ENCODE measurements at places on chromosomes 13 and 19.

GRCh38 chr13:28316836-28317235, 178.1 kb downstream of the FLT1 start:
- no peak for DNase-seq

GRCh38 chr19:44809577-44810233, 802 bp downstream of the BCAM start:
- DNase-seq: no peak

- no peak for DNase-seq
Observed at GRCh38 chr13:97072297-97072696, 78.0 kb upstream of the OXGR1 start.

GRCh38 chr19:34128558-34129250, 43.6 kb upstream of the LSM14A start:
- DNase-seq: no peak

- DNase-seq: no peak
Observed at GRCh38 chr19:16025108-16026101, 50.9 kb upstream of the TPM4 start.

- no peak for DNase-seq
Observed at GRCh38 chr19:48190288-48190884, 19.9 kb downstream of the ZSWIM9 start.

DNA sequence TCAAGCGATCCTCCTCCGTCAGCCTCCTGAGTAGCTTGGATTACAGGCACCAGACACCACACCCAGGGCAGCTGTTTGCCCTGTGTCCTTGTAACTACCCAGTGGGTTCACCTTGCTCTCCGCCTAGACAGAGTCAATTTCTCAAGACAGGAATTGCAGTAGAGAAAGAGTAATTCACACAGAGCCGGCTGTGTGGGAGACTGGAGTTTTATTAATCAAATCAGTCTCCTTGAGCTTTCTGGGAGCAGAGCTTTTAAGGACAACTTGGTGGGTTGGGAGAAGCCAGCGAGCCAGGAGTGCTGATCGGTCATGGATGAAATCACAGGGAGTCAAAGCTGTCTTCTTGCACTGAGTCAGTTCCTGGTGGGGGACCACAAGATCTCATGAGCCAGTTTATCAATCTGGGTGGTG, 20.6 kb upstream of the ADGRE1 start:
- no peak for DNase-seq

DNA sequence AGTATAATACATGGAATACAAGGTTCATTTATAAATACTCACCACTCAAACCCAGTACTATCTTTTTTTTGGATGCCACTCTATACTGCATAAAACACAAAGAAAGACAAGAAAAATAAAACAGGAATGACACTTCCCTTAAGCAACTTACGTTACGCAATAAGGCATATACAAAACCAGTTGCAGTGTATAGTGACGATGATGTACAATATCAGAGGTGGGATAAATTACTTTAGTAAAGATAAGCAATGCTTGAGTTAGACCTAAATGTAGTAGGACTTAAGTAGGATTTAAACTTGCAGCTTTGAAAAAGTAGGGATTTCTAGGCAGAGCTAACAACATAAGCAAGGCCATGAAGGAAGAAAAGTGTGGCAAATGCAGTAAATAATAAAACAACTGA, 374.9 kb downstream of the SPRY2 start:
- DNase-seq: no peak

GRCh38 chr19:8965887-8966286, 44.3 kb downstream of the MUC16 start:
- DNase-seq: no peak

DNA sequence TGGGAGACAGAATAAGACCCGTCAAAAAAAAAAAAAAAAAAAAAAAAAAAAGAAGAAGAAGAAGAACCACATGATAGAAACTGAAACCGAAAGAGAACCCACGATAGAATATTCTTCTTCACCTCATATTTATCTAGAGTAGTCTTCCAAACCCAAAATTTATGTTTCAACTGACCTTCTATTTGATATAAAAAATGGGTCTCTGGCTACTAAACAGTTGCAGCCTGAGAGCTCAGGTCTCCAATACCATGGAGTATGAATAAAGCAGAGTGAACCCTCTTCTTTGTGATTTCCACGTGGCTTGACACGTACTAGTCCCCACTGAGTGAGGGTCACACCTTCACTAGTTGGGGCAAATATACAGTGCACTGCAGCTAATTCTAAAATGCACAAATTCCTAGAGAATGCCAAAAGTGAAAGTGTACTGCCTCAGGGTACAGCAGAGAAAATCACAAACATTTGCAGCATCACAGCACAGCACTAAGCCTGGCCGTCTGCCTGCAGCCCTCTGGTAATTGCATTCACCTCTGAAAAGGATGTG, 30.8 kb upstream of the RFC3 start:
- no peak for DNase-seq
